Natural killer cell treated with Interleukin-12 subunit alpha and Interleukin-12 subunit beta and Interleukin-15 and Interleukin-18, amount 100 ng/mL, for 72 hours (primary cell): ENCODE measurements at places on chromosomes 6 and 20. TPM values are rescaled to one million over a fixed set of nuclear protein-coding genes. Genes with fewer than 3 reads are reported as not detected.

Gene TOX2
- 4.0 TPM for total RNA-seq

Gene AURKA
- 45.1 TPM for total RNA-seq

Gene SALL4
- 2.0 TPM for total RNA-seq

Gene WFDC5
- not detected for total RNA-seq

Gene ZNF165
- total RNA-seq: 0.59 TPM

Gene PBOV1
- total RNA-seq: not detected

Gene CST11
- not detected for total RNA-seq

Gene ELOVL2
- total RNA-seq: not detected

Gene PHACTR1
- total RNA-seq: 1.6 TPM

Gene SMLR1
- total RNA-seq: not detected

Gene BMP2
- total RNA-seq: 0.10 TPM

Gene SAMD3
- total RNA-seq: 39.3 TPM

GRCh38 chr6:15474196-15474595, 188.6 kb downstream of the DTNBP1 start:
- no peak for DNase-seq

DNA sequence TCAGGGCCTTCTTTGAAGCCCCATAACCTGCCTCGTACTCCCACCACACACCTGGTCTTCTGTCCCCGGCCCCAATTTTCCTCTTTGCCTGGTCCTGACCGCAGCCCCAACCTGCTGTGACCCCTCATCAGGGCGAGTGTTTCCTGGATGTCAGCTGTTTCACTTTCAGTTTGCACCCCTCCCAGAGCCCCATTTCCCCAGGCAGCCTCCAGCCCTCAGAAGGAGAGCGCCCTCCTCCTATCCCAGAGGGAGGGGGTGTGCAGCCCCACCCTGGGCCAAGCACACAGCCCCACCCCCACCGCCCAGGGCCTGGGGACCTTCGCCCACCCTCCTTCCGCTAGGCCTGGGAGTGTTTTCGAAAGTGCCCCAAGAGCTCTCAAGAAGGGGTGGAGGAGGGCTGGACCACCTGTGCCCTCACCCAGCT, 1.5 kb downstream of the BAK1 start:
- DNase-seq: peak; percentile 81

DNA sequence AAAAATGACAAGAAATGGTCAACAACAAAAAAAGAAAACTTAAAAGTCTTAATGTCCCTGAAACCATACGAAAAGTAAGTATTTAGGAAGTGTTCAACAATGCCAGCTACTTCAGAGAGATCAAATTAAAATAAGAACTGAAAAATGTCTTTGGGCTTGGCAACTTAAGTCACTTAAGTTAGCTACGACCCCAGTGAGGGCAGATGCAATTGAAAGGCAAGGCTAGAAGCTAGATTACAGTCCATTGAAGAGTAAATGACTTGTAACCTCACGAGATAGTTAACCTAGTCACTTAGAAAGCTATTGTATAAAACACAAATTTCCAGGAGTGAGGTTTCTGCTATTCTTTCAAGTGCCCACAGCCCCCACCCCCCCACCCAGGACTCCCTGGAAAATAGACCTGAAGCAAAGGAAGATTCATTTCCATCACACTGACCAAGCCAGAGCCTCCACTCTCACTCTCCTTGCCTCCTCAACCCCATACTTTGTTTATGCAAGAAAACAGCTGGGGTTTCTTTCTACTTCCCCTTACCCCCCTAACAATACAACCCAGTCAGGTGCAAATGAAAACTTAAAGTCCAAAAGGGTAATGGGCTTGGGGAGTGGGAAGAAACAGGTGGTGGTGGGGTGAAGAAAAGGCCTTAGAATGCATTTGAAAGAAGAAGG, 14.6 kb downstream of the RTN4IP1 start:
- DNase-seq: no peak

GRCh38 chr6:38271081-38271480, 368.6 kb downstream of the BTBD9 start:
- DNase-seq: no peak

GRCh38 chr20:22781869-22782268, 197.5 kb upstream of the FOXA2 start:
- DNase-seq: no peak

- no peak for DNase-seq
Observed at GRCh38 chr6:16067568-16067967, 61.3 kb upstream of the MYLIP start.

DNA sequence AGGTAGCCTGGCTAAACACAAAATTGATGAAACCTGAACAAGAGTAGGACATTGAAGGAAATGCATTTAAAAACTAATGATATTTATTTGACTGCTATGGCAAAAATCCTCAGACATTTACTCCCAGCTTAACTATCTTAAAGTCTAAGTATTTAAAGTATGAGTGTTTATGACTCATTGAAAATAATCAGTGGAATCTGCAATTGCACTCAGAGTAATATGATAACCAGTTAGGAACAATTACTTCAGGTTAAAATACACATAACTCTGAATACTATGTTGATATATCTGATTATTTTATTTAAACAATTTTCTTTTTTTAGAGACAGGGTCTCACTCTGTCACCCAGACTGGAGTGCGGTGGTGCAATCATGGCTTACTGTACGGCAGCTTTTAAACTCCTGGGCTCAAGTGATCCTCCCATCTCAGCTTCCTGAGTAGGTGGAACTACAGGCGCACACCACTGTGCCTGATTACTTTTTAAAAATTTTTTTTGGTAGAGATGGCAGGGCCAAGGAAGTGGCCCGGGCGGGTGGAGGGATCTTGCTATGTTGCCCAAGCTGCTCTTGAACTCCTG, 43.9 kb downstream of the FILIP1 start:
- DNase-seq: no peak

DNA sequence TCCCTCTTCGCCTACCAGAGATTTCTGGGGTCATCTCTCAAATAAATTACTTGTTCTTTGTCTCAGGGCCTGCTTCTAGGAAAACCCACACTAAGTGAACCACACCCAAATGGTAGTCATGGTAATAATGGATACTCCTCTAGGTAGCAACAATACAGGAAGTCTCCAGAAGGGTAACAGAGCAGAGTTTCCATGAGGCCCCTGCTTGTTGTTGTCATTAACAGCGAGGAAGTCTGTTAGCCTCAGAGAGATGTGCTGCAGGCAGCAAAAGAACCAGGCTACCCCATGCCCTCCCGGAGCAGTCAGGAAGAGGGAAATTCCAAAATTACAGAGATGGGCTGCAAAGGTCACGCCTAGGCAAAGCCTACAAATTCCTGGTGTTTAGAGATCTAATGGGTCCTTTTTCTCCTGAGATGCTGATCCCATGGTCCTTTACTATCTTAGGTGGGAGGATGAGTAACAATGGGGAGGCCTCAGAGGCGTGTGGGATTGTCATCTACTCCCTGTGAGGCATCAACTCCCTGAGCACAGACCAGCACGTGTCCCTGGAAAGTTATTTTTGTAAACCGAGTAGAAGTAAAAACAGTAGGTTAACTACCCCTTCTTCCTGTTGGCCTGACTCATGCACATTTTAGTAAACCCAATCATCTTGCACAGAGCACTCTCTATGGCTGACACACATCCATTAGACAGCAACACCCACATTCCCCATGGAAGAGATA, 10.1 kb downstream of the ISM1 start:
- DNase-seq: no peak

DNA sequence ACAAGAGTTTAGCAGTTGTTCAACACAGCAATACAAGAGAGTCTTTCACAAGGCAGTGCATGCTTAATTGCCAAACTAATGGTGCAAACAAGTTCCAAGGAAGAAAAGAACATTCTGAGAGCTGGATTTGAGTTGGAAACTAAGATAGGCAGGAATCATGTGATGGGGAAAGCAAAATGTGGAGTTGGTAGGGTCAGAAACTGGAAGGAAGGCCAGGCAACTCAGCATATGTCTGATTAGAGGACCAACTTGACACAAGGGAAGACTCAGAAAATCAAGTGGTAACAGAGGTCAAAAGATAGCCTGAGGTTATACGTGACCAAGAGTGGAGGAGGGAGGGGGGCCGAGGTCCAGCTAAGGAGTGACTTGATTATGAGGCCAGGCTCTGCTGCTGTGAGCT, 117.3 kb downstream of the SMLR1 start:
- no peak for DNase-seq

DNA sequence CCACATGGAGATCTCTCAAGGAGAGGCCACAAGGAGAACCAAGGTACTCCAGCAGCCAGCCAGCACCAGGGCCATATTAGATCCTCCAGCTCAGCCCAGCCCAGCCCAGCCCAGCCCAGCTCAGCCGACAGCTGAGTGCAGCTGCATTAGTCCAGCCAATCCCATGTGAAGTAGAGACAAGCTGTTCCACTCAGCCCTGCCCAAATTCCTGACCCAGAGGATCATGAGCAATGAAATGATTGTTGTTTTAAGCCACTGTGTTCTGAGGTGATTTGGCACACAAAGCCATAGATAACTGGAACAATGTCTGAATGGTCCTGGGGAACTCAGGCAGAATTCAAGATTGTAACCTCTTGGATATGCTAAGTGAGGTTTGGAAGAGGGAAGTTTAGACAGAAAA, 59.5 kb upstream of the BMP2 start:
- no peak for DNase-seq

DNA sequence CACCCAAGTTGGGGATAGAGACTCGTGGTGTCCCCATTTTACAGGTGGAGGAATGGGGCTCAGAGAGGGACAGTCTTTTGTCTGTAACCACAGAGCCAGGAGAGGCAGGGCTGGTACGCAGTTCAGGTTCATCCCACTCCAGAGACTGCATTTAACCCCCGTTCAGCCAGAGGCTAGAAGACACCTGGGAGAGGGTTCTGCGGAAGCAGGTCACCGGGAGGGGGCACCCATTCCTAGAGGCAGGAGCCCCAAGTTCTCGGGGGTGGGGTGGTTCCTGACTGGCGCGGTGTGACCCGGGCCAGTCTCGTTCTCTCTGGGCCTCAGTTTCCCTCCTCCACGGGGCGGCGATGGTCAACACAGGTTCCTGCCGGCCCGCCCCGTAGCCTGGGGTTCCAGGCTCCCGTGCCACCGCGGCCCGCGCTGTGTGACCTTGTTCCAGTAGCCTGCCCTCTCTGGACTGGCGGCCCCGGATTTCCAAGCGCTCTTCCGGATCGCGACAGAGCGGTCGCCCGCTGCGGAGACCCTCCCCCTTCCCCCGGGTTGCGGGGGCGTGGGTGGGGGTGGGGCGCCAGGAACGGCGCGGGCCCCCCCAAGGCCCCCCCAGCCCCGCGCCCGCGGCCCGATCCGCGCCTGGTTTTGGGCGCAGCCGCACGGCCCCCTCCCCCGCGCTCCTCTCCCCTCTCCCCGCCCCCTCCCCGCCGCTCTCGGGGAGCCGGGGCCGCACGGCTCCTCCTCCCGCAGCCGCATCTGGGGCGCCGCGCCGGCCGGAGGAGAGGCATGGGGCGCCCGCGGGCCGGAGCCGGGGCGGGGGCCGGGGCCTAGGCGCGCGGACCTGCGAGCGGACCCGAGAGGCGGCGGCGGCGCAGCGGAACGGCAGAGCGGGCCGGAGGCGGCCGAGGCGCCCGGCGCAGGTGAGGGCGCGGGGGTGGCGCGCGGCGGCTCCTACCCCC, at the start of gene DLGAP4:
DLGAP4 (plus strand) TSS at position 738 of the 950 bp plus-strand sequence. CDS start 125,379 bp downstream, outside the sequence.
- no peak for DNase-seq

GRCh38 chr6:152087096-152087495, 279.6 kb downstream of the ESR1 start:
- DNase-seq: no peak

GRCh38 chr20:53522696-53523095, 70.9 kb downstream of the ZNF217 start:
- DNase-seq: no peak

DNA sequence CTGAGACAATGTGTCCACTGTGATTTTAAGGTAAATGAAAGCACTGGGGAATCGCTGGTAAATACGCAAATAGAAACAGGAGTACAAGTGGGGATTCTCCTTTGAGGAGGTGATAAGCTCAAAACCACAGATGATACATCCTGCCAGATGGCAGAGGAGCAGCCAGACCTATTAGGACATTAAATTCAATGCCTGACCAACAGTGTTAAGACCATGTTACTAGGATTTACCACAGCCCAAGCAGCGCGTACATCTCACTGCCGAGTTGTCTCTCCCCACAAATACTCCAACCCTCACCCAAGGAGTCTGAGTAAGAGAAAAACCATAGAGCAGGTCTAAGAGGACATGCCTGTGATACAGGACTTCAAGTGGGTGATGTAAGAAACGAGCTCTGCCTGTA, 68.9 kb upstream of the TULP1 start:
- DNase-seq: no peak

- DNase-seq: no peak
Observed at GRCh38 chr20:55579802-55580201, 425.5 kb downstream of the CBLN4 start.

GRCh38 chr6:8743170-8743745, 307.9 kb upstream of the SLC35B3 start:
- DNase-seq: no peak

- DNase-seq: no peak
Observed at GRCh38 chr6:41228096-41228495, at the start of gene TREML4. Gene TREML4, plus strand, starts transcription at chr6:41228349. Its CDS starts 79 bp downstream, at chr6:41228428.

DNA sequence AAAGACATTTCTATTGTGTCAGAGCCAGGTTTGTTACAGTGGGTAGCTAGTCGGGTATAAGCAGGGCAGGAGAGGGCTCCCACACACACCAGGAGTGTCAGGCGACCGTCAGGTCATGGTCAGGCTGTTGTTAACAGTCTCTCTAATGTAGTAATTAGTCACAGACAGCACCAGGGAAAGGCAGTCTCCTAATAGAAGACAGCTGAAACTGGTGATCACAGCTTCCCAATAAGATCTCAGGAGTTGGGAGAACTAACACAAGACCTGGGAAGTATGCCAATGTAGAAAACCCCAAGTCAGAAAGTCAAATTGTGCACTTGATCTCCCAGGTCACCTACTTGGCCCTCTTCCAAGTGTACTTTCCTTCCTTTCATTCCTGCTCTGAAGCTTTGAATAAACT, 53.0 kb upstream of the GPR6 start:
- DNase-seq: no peak

GRCh38 chr20:10781526-10781925, 107.7 kb upstream of the JAG1 start:
- no peak for DNase-seq

DNA sequence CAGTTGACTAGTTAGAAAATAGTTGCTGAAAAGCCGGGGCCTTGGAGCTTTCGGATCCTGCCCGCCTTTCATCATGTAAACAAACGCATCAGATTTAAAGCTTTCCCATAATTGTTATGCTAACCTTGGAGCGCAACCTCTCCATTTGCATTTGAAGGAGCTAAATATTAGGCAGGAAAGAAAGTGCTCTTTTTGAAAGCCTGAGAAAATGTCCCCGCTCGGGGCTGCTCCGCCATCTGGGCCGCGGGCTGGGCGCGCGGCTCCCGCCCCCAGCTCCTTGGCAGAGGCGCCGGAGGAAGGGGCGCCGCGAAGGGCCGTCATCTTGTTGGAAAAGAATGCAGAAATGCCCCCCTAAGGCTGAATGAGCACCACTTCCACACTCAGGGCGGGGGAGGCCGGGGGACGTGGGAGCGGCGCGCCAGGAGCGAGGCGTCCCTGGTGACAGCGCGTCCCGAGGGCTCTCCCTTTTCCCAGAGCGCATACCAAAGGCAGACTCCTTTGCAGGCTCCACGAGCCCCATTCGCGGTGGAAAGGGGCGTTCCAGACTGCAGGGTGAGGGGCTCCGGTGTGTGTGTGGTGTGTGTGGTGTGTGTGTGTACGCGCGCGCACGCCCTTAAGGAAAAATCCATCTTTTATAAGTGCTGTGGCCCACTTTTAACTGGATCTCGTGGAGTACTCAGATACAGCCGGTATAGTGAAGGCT, 145.6 kb upstream of the ID4 start:
- DNase-seq: no peak

- DNase-seq: no peak
Observed at GRCh38 chr6:80642452-80642851, 536.0 kb downstream of the BCKDHB start.
